CD4-positive, alpha-beta T cell treated with Interleukin-15 for 4 hours (primary cell): ENCODE measurements at places on chromosomes 4 and X.

DNA sequence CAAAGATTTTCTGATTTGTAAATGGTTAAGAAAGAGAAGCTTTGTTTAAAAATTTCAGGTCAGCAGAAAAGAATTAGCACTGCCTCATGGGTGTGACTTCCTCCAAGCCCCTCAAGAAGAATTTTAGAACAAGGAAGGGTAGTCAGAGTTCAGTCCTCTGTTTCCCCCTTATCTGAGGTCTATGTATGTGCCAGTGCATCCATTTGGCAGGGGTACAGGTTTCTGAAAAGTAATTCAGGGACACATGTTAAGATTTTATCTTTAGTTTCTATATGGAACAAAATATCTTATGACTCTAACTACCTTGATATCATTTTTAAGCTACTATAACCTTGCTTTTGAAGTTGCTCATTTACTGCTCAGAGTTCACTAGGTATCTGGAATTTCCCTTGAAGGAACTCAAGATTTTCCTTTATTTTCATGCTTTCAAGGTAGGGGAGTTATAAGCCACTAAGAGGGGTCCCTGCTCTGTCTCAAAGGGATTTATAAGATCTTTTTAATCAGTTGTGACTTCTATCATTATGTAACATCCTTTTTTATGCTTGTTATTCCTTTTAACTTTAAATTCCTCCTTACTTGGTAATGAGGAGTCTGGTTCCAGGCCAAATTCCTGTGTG, 24.4 kb upstream of the PLK4 start:
- DNase-seq, result no peak

DNA sequence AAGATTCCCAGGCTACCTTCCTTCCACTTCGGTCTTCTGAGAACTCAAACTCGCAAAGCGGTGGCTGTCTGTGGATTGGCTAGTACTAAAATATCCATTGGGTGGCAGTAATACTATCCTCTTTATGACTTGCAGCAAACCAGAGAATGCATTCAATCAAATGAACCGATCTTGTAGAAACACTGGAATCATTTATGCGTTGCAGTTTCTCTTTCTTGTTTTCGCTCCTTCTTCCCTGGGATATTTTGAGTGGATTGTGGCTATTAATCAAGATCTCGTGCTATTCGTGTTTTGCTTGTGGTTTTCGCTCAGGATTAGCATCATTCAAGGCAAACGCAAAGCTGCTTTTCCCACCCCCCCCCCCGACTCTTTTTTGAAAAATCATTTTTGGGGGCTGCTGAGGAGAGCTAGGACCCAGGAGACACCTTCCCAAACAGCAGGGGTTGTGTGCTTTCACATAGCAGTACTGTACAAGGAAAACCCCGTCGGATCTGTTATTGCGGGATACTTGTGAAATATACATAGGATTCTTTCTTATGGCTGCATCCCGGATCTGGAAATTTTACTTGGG, at the start of gene IL1RAPL1:
Gene IL1RAPL1 (plus strand): TSS at position 466 of the 571 bp plus-strand sequence.
- DNase-seq, result no peak

DNA sequence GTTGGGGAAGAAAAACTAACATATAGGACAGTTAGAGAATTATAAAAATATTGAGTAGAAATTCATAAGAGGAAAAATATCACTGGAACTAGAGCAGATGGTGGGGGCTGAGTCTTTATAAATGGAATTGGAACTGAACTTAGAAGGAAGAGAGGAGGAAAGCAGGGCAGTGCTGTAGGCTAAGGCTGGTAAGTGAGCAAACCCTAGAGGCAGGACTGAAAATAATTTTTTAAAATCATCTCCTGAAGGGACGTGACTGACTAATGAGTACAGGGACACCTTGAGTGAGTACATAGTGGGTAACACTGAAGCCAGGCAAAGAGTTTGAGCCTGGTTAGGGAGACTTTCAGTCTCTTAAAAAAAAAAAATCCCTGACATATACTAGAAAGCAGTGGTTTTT, 63.3 kb downstream of the GALNT7 start:
- DNase-seq, result no peak

- DNase-seq, result no peak
Observed at GRCh38 chrX:10769195-10769594, 148.8 kb upstream of the MID1 start.

GRCh38 chr4:8542776-8543525, 37.2 kb upstream of the GPR78 start:
- no peak for DNase-seq

DNA sequence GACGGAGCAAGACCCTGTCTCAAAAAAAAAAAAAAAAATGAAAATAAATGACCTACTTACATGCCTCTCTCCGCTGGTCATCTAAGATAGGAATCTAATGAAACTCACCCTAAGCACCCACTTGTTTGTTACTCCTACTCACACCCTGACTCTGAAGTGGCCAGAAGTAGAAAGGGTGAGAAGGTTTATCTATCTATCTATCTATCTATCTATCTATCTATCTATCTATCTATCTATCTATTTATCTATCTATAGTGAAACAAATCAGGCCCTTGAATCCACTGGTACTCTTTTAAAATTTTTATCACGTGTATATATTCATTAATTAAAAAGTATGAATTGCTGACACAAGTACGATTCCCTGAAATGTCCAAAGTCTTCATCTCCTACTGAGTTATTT, 75.2 kb downstream of the SLC10A7 start:
- no peak for DNase-seq

- DNase-seq, result no peak
Observed at GRCh38 chr4:29970626-29971025, 749.5 kb upstream of the PCDH7 start.

DNA sequence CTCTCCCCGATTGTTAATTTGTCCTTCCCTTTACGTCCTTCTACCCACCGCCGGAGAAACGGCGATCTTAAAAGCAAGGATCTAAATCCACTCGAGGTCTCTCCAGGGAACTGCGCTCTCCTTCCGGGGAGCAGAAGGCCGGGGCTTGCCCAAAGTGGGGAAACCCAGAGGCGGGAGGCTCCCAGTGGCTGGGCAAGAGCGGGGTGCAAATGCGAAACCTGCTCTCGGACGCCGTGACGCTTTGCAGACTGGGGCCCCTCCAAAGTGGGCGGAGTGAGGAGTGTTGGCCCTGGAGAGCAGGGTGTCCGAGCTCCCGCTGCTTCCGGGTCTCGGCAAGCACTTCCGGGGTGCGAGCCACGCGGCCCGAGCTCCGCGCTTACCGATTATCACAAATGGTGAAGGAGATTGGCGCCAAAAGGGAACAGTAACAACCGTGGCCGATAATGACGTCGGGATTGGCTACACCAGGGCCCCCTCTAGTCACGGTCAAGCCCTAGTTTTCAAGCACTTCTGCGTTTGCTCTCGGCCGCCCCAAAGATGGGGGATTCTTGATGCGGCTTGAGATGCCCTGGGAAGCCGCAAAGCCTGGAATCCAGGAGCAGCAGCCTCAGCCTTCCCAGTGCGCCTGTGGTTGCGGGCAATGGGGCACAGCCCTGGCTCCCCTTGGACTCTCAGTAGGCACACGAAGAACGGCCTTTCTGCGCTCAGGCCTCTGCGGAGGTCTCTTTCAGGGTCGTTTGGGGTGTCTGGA, 29.0 kb downstream of the HAND2 start:
- no peak for DNase-seq

GRCh38 chr4:166460769-166461550, 587.9 kb downstream of the TLL1 start:
- DNase-seq, result no peak

- no peak for DNase-seq
Observed at GRCh38 chr4:16051132-16051531, 32.7 kb downstream of the PROM1 start.

- DNase-seq, result peak; percentile 17
Observed at GRCh38 chrX:78650906-78651437, 8.2 kb downstream of the RTL3 start.

DNA sequence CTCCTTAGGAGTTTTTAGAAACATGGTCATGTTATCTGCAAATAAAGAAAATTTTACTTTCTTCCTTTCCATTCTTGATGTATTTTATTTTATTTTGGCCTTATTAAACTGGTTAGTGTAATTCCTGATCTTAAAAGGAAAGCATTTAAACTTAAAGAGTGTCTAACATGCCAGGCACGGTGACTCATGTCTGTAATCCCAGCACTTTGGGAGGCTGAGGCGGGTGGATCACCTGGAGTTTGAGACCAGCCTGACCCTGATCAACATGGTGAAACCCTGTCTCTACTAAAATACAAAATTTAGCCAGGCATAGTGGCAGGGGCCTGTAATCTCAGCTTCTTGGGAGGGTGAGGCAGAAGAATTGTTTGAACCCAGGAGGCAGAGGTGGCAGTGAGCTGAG, 281.3 kb downstream of the PTTG2 start:
- DNase-seq, result no peak

DNA sequence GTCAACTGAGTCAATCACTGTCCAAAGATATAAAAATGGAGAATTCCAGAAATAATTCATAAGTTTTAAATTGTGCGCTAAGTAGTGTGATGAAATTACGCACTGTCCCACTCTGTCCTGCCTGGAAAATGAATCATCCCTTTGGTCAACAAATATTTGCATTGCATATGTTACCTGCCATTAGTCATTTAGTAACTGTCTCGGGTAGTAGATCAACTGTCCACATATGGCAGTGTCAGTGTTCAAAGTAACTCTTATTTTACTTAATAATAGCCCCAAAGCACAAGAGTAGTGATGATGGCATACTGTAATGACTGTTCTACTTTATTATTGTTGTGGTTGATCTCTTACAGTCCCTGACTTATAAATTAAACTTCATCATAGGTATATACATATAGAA, 3.4 kb downstream of the YTHDC1 start:
- no peak for DNase-seq

GRCh38 chr4:14143892-14144291, 516.4 kb upstream of the BOD1L1 start:
- DNase-seq, result no peak

GRCh38 chrX:106894392-106894909, 8.7 kb downstream of the RIPPLY1 start:
- peak; percentile 47 for DNase-seq

DNA sequence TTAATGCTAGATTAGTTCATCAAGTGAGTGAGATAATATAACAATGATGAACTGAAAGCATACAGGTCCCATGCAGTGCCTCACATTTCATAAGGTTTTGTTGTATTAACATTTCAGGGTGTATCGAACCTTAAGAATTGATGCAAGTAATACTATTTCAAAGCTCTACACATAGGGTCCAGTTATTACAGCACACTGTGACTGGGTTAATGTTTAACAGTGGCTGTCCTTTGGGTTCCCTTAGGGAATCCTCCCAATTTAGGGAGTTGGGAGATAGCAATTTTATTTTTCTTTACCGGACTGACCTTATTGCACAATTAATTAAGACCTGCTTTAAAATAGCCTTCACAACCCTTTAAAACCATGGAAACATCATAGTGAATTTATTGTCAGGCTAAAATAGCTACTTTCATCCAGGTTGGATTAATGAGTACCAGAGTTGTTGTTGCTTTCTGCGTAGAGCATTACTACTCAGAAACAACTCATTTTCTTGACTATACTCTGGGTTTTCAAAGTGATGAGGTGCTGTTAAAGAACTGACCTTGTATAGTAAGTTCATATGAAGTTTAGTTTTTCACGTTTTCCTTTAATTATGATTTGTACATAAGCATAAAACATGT, 134.4 kb downstream of the AKAP4 start:
- no peak for DNase-seq

DNA sequence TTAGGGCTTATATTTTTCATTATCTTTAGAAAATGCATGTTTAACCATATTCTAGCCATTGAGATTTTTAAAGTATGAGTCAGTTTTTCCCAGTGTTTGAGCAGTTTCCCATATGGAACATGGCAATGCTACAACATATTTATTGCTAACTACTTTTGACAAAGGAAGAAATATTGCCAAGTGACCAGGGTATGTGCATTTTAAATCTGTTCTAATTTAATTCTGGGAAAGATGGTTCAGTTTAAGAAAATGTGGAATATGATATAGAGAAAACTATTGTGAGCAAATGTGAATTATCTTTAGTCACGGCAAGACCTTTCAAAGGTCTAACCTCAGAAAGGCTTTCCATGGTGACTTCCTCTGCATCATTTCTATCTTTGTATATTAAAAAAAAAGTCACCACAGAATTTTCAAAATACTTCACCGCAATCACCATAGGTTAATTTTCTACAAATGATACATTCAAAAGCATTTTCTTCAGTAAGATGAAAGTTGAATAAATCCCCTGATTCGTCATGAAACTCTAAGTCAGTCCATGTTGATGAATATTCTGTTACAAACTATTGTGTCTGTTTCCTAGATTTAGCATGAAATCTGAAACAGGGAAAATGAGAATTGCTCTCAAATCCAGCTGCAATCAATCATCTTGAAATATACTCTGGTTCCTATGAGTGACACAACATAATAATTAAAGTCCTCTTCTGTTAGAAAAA, 2349.0 kb upstream of the TENM3 start:
- no peak for DNase-seq

GRCh38 chr4:2353222-2354107, 65.0 kb downstream of the ZFYVE28 start:
- no peak for DNase-seq

- DNase-seq, result no peak
Observed at GRCh38 chr4:129748991-129749390, 653.0 kb downstream of the C4orf33 start.

GRCh38 chr4:33316033-33316432, 2595.9 kb downstream of the PCDH7 start:
- no peak for DNase-seq

- DNase-seq, result no peak
Observed at GRCh38 chrX:30938295-30938694, 49.2 kb upstream of the TAB3 start.

DNA sequence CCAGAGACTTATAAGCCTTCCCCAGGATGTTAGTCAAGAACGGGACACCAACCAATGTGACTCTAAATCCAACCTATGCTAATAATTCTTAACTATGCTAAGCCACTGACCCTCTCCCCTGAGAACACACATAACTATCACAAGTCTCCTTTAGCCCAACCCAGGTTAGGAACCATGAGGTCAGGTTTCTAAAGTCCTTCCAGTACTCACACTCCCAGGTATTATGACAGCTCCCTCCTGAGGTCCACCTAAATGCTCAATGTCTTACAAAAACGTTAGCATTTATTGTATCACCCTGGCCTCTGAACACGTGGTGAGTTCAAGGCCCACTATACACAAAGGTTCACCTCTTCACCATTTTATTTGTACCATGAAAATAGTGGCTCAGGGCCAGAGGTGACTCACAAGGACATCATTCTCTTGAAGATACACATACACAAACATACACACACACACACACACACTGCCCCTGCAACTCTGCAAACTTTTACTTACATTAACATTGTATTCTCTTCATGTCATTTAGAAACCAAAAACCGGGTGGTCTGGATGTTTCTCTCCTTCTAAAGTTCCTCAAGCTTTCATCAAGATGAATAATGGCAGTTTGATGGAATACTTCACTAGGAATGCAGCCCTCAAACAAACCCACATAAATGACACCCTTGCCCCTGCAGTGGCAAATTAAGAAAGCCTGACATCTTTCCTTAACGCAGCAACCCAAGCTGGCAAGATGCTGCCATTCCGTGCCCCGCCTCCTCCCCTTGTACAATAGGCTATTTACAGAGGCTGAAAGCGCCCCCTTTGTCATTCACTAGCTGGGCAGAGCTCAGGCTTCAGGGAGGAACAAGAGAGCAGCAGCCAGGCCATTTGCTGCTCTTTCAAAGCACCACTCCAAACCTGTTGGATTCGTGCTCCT, 17.7 kb downstream of the ACSL1 start:
- no peak for DNase-seq

- DNase-seq, result no peak
Observed at GRCh38 chr4:158884280-158884679, 115.5 kb downstream of the FNIP2 start.

- no peak for DNase-seq
Observed at GRCh38 chr4:122383341-122383740, 4.5 kb downstream of the ADAD1 start.
